ENCODE measurements at places on chromosomes 2 and 18. TPM values are rescaled to one million over a fixed set of nuclear protein-coding genes. Genes with fewer than 3 reads are reported as not detected.

- DNase-seq: no peak
Measured at GRCh38 chr2:189069855-189070619, 95.9 kb downstream of the COL3A1 start.

Gene EMILIN1
- total RNA-seq: 4.8 TPM

Gene AGXT
- total RNA-seq: not detected

- no peak for DNase-seq
Measured at GRCh38 chr2:239833269-239834109, 191.7 kb downstream of the NDUFA10 start.

Gene MERTK
- total RNA-seq: 8.7 TPM

Gene OTX1
- 0.74 TPM for total RNA-seq

Gene EFHD1
- total RNA-seq: 3.4 TPM

GRCh38 chr2:86225581-86225980 is 26.3 kb downstream of the MRPL35 start:
- no peak for DNase-seq

Gene MBP
- total RNA-seq: 20.7 TPM

Gene RTTN
- total RNA-seq: 24.1 TPM

- no peak for DNase-seq
Measured at GRCh38 chr2:150689590-150689989, 202.1 kb upstream of the RND3 start.

GRCh38 chr2:42835577-42836371 is 43.4 kb upstream of the HAAO start:
- DNase-seq: no peak

DNA sequence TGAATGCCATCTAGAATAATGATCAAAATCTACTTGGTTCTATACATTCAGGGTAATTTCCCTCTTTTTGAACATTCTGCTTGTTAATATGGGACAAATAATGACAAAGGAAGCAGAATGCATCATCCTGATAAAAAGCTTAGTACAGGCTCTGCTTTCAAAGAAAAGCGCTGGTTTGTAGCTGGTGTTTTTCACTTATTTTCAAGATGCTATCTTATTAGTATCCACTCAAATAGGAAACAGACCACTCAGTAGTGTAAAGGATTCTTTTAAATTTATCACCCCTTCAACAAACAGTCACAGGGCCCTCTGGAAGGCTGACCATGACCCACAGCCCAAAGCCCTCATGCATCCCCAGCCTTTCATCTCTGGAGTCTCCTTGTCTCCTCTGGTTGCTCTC is 18.0 kb upstream of the AFF3 start:
- DNase-seq: no peak

GRCh38 chr2:239307221-239307569 is 93.6 kb downstream of the HDAC4 start:
- no peak for DNase-seq

DNA sequence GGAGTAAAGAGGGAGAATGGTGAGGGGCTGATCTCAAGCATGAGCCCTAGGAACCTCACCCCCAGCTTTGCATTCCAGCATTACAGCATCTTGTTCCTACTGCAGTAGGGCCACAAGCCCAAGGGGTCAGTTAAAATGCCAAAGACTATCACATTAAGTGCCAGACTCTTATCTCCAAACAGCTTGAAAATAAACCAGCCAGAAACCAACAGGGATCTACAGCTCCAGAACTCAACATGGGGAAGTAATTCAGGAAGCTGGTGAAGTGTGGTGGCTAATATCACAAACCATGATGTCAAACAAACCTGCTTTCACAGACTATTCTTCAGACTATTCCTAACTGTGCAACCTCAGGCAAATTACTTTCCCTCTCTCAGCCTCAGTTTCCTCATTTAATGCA is 278.3 kb downstream of the TNS1 start:
- DNase-seq: no peak

DNA sequence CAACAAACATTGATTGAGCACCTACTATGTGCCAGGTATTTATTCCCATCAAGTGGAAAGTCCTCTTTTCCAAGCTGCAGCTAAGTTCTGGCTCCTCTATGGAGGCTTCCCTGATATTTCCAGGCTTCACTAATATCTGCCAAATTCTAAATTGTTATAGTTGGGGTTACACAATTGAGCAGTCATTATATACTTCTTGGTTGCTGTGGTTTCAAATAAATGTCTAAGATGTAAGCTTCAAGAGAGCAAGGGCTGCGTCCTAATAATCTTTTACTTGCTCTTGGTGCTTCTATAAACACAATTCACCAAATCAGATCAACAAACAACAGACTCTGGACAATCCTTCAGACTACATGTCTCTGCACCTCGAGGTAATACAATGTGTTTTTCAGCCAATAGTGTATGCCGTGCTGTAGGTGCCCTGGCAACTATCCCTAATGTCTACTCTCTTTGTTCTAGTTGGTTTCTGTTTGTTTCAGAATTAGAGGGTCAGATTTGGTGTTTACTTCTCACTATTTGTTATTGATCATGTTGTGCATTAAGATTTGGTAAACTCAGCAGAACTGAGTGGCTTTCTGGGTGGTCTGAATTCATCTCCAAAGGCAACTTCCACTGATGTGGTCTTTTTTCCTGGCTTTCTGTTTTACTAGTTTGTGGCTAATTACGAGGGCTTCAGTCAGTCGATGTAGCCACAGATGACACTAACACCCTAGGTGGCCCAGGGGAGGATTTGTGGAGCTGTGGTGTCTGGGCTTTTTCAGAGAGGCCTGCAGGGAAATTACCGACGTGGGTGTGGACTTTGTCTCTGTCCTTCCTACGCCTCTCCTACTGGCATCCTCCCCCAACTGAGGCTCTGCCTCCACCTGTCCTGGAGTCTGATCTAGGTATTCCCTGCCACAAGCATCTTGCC is 50.4 kb downstream of the CDCA7 start:
- no peak for DNase-seq

GRCh38 chr2:52181080-52181479 is 1149.1 kb upstream of the NRXN1 start:
- DNase-seq: no peak

GRCh38 chr18:24826605-24827004 is 366.2 kb downstream of the HRH4 start:
- DNase-seq: no peak

Gene CYRIA
- 3.9 TPM for total RNA-seq

- no peak for DNase-seq
Measured at GRCh38 chr2:129791712-129792111, 187.8 kb upstream of the RAB6C start.

- DNase-seq: peak; percentile 49
Measured at GRCh38 chr2:207530160-207531031, 634 bp downstream of the CREB1 start.

GRCh38 chr2:214019229-214019972 is 391.5 kb upstream of the VWC2L start:
- no peak for DNase-seq

Gene INHA
- total RNA-seq: 0.31 TPM

GRCh38 chr2:8177566-8177965 is 504.3 kb upstream of the ID2 start:
- no peak for DNase-seq

DNA sequence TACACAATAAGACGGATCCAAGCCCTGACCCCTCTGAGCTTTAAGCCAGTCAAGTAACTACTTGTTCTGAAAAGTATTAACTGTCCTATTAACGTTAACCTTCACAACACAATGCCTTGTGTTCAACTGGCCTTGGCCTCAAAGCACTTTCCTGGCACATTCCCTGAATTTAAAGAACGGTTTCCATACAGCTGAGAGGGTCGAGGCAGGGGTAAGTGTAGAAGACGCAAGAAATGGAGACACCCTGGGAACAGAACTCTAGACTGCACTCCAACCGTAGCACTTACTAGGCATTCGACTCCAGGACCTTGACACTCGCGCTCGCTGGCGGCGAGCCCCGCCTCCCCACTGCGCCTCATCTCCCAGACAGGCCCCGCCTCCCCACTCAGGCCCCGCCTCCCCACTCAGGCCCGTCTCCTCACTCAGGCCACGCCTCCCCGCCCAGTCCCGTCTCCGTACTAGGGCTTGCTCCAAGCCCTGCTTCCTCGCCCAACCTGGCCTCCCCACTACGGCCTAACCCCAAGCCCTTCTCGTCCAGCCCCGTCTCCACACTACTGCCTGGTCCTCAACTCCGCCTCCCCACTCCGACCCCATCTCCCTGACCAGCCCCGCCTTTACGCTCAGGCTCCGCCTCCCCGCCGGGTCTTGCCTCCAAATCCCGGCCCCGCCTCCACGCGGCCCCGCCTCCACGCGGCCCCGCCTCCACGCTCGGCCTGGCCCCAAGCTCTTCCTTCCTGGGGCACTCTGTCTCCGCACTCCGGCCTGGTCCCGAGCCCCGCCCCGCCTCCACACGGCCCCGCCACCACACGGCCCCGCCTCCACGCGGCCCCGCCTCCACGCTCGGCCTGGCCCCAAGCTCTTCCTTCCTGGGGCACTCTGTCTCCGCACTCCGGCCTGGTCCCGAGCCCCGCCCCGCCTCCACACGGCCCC is 887 bp upstream of the TMEM87B start:
- peak; percentile 96 for DNase-seq

Gene MAP3K19
- total RNA-seq: not detected

DNA sequence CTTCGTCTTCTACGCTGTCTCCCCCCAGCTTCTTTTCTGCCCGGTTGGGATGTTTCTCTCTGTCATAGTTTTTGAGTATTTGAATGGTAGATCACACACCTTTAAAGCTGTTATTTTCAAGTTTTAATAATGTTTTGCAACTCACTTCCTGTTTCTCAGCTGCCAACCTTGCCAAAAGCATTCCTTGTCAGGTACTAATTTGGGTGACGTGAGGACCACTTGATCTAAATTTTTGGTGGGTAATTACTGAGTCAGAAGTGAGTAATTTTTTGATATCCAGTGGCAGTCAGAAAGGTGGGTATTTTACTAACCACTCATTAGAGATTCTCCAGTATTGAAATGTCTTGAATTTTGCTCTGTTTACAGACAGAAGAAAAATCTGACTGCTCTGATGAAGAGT is 852.4 kb upstream of the FANCL start:
- no peak for DNase-seq

- DNase-seq: no peak
Measured at GRCh38 chr2:222707689-222708273, 36.3 kb downstream of the MOGAT1 start.

GRCh38 chr2:84959095-84959565 is 11.8 kb upstream of the KCMF1 start:
- DNase-seq: no peak

GRCh38 chr18:8424917-8425725 is 184.1 kb upstream of the RAB12 start:
- no peak for DNase-seq

DNA sequence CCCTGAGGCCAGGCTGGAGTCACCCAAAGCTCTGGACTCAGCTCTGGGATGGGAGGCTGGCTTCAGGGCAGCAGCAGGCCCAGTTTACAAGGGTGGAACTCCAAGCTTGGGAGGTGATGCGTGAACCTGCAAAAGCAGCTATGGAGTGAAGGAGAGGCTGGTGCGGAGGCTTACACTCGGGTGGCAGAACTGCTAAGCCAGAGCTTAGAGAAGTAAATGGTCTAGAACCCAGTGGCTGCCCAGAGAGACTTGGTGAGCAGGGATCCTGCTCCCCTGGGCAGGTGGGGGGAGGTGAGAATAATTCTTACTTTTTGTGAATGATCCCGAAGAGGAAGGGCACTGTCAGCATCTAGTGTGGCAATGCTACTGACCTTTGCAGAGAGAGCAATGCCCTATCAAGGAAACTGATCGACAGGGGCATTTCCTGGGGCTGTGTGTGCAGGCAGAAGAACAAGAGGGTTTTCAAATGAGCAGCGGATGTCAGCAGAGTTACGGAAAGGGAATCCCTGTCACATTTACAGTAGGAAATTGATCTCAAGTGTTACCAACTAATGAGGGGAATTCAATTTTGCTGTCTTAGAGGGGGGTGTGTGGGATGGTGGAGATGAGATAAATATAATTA is 80.4 kb downstream of the TGFA start:
- no peak for DNase-seq

Gene COL5A2
- 20.2 TPM for total RNA-seq

DNA sequence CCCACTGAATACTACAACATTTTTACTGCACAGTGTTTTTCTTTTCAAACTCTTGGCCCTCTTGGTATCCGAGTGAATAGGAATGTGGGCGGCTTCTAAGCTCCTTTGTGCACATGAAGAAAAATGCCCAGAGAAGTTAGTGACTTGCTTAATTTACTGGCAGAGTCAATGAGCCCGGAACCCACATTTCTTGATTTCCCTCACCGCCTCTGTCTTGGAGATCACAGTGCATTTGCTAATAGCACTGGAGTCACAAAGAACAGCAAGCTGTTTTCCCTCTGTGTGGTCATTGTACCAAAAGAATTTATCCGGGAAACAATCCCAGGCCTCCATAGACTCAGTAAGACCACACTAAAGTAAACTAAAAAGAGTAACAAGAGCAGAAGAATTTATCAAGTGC is 18.9 kb downstream of the STON1 start:
- DNase-seq: no peak

- DNase-seq: no peak
Measured at GRCh38 chr2:27060323-27060722, 8.9 kb downstream of the AGBL5 start.

DNA sequence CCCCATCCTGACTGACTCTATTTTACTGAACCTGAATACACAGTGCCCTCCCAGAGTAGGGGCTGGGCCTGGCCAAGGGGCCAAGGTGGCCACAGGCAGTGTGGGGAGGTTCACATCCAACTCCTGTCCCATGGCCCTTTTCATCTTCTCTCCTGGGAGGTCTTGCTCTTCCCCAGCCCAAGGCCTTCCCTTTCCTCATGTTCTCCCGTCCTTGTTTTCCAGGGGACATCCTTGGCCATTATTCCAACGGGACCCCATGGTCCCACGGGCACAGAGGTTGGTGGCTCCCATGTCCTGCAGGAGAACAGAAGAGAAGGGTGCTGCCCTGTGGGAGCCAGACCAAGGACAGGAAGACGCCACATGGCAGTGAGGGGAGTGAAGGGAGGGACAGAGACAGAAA is 10.4 kb downstream of the MALL start:
- no peak for DNase-seq

Gene SLC14A1
- not detected for total RNA-seq

Gene ABCG5
- not detected for total RNA-seq

DNA sequence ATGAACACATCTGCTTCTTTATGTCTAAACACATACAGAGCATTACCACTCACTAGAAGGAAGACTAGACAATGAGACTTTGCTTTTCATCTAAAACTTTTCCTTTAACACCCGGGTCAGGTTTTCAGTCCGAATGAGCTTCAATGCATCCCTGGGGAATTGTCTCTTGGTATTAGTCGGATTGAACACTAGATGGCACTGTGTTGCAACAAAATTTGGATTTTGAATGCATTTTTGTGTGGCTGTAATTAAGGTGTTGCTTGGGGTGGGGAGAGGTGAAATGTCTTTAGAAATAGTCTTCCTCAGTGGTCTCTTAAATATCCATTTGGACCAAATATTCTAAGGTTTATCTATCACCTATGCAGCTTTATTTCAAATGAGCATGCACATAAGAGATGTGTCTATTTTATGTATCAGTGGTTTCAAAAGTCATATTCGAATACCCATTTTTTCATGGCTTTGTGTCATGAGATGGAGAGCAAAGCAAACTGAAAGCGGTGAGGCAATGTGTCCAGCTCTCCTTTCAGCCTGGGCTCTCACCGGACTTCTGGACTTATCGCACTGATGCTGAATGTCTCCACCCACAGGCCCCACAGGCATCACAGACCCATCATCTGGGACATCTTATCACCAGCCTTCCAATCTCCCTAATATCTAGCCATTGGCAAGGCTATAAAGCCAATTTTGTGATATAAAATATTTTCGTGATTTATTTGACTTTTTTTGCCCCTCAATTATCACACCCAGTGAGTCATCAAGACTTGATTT is 510.3 kb downstream of the RNF144A start:
- DNase-seq: peak; percentile 90

Gene OLA1
- 104 TPM for total RNA-seq

Measured in GM23338 (cell line).